ENCODE measurements at places on chromosomes 11 and 22.

DNA sequence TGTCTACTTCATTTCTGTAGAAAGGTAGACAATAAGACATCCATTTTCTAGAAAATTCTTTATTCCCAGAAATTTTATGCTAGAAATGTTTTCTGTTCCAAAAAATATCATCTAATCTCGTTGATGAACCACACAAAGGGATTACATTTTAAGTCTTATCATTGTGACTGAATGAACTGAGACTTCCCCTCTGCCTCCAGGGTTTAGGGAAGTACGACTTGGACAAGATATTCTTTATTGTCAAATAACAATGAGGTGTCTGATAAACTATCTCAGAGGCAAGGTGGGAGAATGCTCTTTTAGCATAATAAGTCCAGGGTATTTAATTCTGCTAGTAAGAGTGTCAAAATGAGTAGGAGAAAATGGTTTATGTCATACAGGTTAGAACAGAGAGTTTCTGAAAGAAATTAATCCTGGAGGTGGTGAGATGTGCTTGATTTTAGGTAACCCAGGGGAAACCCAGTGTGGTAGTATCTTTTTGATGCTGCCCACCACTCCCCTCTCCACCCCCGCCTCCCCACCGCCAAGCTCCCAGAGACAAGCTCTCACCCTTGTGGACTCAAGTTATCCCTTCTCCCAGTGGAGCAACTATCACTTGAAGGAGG is 100.6 kb downstream of the CD44 start:
- DNase-seq, result no peak

GRCh38 chr11:128837627-128838026 is 29.5 kb downstream of the KCNJ1 start:
- DNase-seq, result no peak

DNA sequence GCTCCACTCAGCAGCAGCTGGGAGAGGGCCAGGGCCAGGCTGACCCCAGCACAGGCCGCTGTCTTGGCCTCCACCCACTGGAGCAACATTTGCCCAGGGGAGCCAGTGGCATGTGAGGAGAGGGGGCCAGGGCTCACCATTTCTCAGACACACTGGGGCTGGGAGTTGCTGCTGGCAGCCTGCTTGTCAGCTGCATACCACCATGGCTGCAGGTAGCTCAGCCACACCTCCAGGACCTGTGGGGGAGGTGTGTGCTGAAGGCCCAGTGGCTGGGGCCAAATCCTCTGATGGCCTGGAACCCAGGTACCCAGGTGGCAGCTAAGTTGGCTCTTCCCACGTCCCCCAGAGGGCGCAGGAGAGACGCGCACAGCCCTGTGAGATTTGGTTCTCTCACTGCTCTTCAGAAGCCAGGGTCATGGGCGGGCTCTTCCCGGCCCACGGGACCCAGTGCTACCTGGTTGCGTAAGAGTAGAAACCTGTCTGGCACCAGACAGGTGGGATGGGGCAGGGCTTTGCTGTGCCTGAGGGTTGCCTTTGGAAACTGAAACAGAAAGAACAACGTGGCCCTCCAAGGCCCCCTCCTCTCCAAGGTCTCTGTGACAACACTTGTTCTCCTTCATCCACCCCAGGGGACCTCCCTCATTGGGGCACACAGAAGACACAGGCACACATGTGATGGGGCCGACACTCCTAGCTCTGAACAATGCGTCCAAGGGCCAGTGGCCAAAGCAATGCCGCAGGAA is 98.8 kb downstream of the MED15 start:
- DNase-seq, result peak; percentile 83

- DNase-seq, result no peak
Observed at GRCh38 chr11:5548440-5548839, at the start of gene OR52H1. Gene OR52H1 (minus strand): TSS chr11:5548540. CDS start chr11:5545505, 3,035 bp downstream.

DNA sequence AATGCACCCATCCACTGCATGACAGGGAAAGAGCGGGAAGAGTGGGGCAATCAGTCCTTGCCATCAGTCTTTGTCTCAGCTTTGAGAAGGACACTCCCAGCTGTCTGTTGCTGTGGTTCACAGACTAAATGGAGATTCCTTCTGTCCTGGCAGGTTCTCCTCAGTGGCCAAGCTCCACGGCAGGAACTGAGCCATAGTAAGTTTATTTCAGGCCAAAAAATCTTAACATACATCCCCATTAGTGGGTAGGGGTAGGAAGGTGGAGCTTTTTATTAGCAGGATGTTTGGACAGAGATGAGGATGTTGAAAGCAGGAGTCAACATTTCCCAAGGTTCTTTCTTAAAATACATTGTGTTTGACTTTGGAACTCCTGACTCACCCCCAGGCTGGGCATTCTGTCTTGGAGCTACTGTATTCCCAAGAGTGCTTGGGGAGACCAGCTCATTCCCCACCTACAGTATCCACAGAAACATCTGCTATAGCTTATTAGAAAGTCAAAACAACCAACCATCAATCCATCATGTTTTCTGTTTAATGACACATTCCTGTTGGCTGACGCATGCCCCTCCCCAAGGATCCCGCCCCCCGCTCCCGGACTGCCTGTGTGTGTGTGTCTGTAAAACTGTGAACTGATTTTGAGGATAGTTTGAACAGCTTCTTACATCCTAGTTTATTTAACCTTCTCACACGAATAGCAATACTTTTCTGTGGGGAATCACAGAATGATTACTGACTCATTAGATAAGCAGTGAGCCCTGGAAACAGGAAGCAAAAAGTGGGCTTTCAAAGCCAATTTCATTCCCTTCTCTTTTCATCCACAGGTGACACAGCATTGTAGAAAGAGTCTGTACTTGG is 109.5 kb downstream of the CCDC81 start:
- peak; percentile 31 for DNase-seq

- no peak for DNase-seq
Observed at GRCh38 chr22:29003975-29004646, 57.5 kb downstream of the C22orf31 start.

GRCh38 chr22:45864959-45865476 is 111.9 kb downstream of the WNT7B start:
- no peak for DNase-seq

DNA sequence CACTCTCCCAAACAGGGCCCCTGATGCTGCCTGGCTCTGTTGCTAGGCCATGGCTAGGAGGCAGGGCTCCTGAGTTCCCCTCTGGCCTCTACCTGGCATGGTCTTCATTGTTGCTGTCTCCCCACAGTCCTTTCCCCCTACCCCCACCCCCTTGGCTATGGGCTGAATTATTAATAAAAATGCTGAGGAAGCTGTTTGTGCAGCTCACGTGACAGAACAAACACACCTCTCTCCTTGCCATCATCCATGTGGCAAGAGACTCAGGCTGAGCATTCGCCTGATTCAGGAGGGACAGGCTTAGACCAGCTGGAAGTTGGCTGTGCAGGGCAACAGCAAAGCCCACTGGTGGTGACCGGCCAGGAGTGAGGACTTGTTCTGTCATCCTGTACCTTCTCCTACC is 4.2 kb upstream of the SYT7 start:
- DNase-seq, result no peak

- no peak for DNase-seq
Observed at GRCh38 chr22:27420817-27421361, 380.7 kb downstream of the MN1 start.

GRCh38 chr11:110235966-110236365 is 60.4 kb downstream of the RDX start:
- no peak for DNase-seq

- DNase-seq, result no peak
Observed at GRCh38 chr11:99098751-99099150, 78.0 kb downstream of the CNTN5 start.

DNA sequence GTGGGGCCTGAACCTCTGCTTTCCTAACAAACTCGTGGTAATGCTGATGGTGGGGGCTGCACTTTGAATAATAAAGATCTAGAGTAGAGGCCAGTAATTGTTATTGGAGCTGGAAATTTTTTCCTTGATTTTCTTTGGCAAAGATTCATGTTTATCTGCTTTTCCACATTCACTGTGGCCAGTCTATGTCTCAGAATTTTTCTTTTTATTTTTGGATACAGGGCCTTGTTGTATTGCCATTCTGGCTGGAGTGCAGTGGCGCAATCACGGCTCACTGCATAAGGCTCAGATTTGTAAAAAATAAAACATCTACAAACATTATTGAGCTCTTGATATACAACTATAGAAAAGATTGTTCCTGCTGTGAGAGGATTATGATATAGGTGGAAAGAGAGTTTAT is 1.6 kb downstream of the TMEM135 start:
- DNase-seq, result no peak

GRCh38 chr11:20089796-20090653 is 70.2 kb downstream of the DBX1 start:
- DNase-seq, result no peak

- no peak for DNase-seq
Observed at GRCh38 chr11:128086794-128087193, 500.6 kb downstream of the ETS1 start.

GRCh38 chr22:39427751-39428596 is 28.4 kb downstream of the TAB1 start:
- DNase-seq, result no peak

- DNase-seq, result no peak
Observed at GRCh38 chr11:126212089-126212660, 593 bp downstream of the FAM118B start.

- DNase-seq, result no peak
Observed at GRCh38 chr22:34971456-34971855, 94.5 kb upstream of the ISX start.

DNA sequence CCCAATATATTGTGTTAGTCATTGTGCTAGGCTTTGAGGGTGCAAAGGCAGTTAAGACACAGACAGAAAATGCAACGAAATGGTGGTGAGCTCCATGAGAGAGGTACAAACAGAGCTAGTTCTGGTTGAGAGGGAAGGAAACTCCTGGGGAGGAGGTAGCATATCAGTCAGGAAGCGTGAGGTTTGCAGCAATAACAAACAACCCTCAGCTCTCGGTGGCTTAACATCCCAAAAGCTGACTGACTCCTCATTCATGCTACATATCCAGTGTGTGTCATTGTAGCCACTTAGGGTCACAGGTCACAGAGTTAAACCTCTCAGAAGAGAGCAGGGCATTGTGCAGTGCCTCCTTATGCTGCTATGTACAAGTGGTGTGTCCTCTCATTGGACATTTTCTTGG is 1.7 kb upstream of the ST14 start:
- no peak for DNase-seq

- DNase-seq, result no peak
Observed at GRCh38 chr11:132846075-132846474, 686.2 kb downstream of the OPCML start.

GRCh38 chr11:77170107-77170506 is 42.1 kb downstream of the MYO7A start:
- no peak for DNase-seq

- peak; percentile 83 for DNase-seq
Observed at GRCh38 chr22:29762263-29762662, 4.5 kb downstream of the ZMAT5 start.

DNA sequence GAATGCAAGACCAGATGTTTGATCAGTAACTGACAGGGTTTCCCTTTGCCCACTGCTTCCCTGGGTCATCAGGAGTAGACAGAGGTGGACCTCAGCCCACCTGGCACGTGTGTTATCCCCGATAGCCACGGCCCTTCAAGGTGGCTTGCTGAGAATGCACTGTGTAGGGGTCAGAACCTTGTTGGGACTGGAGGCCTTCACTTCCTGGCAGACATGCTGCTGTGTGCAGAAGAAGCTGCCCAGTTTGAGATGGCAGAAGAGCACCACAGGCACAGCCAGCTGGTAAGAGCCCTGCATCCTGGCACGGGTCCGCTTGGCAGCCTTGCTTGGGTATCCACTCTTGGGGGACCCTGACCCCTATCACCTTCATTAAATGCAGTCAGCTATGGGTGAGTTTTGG is 81.8 kb downstream of the SFI1 start:
- no peak for DNase-seq

DNA sequence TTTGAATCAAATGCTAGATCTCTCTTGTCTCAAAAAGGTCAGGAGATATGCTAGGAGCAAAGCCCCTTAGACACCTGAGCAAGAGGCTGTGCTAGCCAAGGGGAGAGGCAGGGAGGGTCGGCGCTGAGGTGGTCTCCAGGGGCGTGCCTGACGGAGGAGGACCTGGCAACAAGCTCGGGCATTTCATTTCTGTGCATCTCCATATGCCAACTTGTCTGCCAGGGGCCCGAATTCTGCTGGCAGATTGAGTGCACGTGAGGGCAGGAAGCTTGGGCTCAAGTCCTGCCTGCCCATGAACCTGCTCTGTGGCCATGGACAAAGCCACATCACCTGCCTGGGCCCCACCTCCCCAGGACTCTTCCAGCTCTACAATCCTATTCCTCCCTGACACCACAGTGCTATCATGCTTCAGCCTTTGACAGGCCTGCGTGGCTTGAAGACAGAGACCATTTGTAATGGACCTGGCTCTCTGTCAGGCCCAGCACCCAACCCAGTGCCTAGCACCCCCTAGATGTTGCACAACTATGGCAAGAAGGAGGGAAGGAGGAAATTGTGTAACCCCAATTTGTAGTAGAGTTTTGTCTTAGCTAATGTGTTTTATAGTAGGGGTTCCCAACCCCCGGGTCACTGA is 16.3 kb upstream of the VSIG10L2 start:
- DNase-seq, result no peak

- DNase-seq, result no peak
Observed at GRCh38 chr11:66857234-66857926, 516 bp downstream of the LRFN4 start.

DNA sequence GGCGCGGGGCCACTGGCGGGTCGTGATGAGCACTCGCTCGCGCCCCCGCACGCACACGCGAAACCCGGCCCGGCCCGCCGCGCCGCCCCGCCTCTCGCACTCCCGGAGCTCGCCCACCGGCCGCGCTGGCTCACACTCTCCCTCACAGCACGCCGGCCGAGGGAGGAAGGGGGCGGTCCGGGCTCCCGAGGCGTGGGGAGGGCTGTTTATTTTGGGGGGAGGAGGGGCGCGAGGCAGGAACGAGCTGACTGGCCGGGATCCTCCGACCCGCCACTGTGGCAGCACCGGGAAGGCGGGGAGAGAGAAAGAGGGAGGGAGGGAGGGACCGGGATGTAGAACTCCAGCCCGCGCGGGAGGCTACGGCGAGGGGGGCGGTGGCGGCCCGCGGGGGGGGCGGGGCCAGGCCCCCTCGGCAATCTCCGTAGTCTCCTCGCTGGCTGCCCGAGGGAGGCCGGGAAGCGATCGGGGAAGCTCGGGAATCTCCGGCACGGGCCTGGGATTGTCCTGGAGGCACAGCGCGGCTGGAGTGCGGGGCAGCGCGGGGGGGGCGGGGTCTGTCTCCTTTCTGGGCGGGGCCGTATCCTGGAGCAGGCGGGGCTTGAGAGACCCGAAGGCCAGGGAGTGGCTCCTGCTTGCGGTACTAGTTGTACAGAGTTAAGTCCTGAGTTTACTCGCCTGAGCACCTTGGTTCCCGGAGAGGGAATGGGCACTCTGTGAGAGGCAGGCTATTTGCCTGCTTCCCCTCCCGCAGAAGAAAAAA is at the start of gene RBFOX2:
TSS of gene RBFOX2 (minus strand) at position 179 of the 760 bp plus-strand sequence. CDS start 399 bp downstream, outside the sequence.
- peak; percentile 88 for DNase-seq

Measured in HCT116 (cell line).